ENCODE measurements at places on chromosomes 13 and 19.

GRCh38 chr13:77437267-77437666 lies 98.2 kb upstream of the SCEL start:
- DNase-seq: no peak

- DNase-seq: no peak
Observed at GRCh38 chr19:9720541-9720940, 45.6 kb upstream of the ZNF562 start.

- no peak for DNase-seq
Observed at GRCh38 chr13:98549006-98549727, 27.7 kb downstream of the STK24 start.

GRCh38 chr13:28830580-28830979 lies 10.4 kb downstream of the MTUS2 start:
- no peak for DNase-seq

DNA sequence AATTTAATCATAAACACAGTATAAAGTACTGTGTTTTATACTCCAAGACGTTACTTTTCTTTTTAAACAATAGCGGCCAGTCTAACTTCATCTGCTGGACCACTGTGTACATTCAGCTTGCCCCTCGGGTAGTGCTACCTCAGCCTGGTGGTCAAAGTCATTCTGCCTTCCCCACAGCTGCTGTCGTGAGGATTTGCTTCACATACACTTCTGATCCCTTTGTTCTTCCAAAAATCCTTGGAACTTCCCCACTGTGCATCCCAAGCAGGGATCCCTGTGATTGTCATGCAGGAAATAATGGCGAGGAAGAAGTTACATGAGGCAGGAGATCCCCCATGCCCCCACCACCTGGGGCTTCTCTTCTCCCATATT lies 234.9 kb upstream of the STARD13 start:
- no peak for DNase-seq

DNA sequence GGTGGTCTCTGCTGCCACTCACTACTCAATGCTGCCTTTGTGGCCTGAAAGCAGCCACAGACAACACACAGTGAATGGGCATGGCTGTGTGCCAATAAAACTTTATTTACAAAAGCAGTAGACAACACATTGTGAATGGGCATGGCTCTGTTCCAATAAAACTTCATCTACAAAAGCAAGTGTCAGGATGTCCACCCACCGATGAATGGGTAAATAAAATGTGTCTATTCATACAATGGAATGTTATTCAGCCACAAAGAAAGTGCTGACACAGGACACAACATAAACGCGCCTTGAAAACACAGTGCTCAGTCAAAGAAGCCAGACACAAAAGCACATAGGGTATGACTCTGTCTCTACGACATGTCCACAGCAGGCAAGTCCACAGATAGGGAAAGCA lies 20.1 kb downstream of the ZSCAN5A start:
- DNase-seq: no peak

GRCh38 chr19:38030686-38031422 lies 123.8 kb downstream of the SIPA1L3 start:
- no peak for DNase-seq

DNA sequence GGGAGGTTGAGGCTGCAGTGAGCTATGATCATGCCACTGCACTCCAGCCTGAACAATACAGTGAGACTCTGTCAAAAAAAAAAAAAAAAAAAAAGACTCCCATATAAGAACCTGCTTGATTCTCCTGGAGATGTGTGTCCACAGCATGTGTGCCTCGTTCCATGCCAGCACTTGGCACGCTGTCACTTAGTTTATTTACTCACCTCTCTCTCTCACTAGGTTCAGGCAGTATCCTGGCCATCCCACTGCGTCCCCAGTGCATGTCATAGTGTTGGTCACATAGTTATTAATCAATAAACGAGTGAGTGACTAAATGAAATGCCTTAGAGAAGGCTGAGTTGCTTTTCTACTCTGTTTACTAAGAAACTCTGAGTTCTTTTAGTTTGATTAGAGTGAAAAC lies 79.1 kb upstream of the GPR12 start:
- DNase-seq: no peak

GRCh38 chr13:51222686-51223559 lies 725 bp downstream of the FAM124A start:
- DNase-seq: no peak
